ENCODE measurements at places on chromosomes 1 and 21.

- no peak for DNase-seq
Measured at GRCh38 chr1:84758968-84759491, 68.8 kb upstream of the SSX2IP start.

DNA sequence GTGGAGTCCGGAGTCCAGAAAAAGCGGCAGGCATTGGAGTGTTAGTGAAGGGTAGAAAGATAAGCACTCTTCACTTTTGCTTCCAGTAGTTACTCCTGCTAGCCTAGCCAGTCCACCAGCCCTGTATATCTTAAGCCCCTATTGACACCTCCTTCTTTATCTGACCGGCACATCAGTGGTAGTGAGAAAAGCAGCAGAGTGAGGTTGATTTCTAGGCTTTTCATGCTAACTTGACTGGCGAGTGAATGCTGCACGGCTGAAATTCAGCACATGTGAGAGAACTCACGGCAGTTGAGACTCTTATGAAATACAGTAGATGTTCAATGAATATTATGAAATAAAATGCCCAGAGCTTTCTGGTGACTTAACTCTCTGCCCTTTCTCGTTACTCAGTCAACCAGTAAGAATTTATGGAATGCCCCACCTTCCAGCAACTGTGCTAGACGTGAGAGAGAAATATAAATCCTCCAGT, 128.2 kb downstream of the CACHD1 start:
- peak; percentile 81 for DNase-seq

GRCh38 chr1:158999316-159000069, 10.2 kb upstream of the IFI16 start:
- DNase-seq = no peak

- no peak for DNase-seq
Measured at GRCh38 chr1:198113342-198113750, 43.5 kb upstream of the NEK7 start.

DNA sequence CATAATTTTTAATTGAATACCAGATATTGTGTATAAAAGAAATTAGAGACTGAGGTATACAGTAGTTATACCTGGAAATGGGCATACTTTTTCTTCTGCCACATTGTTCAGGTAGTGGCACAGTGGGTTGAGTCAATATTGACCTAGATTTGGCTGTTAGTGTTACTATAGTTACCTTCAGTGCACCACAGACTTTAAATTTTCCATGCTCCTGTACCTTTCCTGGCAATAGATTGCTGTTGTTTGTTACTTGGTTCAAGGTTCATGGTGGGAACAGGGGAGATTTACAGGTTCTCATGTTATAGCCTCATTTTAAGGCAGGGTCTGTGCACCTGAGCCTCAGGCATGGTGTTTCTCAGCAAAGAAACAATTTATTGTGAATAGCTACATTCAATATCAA, 218.7 kb downstream of the LBR start:
- no peak for DNase-seq

DNA sequence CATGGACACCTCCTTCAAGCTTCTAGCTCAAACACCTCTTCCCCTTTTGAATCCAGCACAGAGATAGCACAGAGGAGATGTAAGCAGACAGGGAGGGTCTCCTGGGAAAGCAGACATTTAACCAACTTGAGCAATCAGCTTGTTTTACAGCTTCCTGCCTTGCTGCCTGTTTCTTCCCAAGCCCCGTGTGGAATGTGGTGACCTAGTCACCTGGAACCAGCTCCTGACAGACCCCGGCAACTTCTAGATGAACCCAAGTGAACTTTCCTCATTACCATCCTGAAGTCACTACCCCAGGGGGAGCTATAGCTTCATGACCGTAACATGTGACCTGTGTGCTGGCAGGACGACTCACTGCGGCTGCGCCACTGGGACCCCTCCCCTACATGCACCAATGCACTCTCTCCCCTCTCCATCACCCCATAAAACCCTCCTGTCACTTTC, 24.1 kb upstream of the TTF2 start:
- no peak for DNase-seq

- DNase-seq = no peak
Measured at GRCh38 chr21:32020564-32020963, 147.7 kb downstream of the HUNK start.

DNA sequence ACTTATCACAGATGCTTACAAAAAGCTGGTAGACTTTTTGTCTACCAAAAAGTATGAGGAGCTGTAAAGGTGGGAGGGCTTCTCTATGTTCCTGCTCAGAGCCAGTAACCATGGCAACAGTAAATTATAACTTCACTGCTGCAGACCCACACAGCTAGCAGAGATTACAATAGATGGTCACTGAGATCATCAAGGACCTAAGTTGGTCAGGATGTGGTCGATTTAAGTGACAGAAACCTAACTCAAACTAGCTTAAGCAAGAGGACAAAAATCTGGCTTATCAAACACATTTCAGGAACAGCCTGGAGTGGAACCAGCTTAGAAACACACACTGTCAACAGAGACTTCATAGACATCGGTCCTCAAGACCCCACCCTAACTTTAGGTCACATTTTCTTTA, 113.4 kb upstream of the ATP1A1 start:
- DNase-seq = no peak

DNA sequence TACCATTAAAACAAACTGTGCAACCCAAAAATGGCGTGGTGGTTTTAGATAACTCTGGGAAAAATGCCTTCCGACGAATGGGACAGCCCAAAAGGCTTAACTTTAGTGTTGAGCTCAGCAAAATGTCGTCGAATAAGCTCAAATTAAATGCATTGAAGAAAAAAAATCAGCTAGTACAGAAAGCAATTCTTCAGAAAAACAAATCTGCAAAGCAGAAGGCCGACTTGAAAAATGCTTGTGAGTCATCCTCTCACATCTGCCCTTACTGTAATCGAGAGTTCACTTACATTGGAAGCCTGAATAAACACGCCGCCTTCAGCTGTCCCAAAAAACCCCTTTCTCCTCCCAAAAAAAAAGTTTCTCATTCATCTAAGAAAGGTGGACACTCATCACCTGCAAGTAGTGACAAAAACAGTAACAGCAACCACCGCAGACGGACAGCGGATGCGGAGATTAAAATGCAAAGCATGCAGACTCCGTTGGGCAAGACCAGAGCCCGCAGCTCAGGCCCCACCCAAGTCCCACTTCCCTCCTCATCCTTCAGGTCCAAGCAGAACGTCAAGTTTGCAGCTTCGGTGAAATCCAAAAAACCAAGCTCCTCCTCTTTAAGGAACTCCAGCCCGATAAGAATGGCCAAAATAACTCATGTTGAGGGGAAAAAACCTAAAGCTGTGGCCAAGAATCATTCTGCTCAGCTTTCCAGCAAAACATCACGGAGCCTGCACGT, 82.1 kb downstream of the PRDM2 start:
- no peak for DNase-seq

GRCh38 chr1:26915204-26915842, 1.5 kb upstream of the NR0B2 start:
- DNase-seq = no peak

DNA sequence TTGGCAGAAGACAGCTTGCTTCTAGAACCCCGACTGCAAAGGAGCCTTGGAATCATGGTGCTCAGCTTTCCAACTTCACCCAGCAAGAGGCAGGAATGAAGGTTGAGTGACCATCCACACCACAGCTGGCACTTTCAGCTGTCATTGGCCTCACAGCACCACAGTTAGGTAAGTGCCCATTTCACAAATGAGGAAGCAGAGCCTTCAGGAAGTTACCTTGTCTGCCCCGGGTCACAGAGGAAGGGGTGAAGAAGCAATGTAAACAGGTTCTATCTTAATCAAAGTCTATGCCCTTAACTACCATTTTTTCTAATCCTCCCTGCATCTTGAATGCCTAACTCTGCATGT, 156.0 kb downstream of the GLUL start:
- DNase-seq = no peak

DNA sequence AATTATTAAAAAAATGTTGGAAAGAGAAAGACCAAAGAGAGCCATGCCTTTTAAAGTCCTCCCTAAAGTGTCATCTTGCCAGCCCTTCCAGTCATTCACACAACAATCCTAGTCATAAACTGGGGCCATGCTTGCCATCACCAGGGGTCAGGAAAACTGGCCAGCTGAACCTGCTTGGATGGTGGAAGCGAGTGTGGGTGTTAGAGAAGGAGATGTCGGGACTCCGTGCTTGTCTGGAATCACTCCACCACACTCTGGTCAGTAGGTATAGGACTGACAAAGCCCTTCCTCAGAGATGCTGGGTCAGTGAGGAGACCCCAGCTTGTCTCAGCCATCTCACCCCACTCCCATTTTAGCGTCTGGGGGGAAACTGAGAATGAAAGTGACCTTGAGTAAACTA, 3.3 kb upstream of the HAPLN2 start:
- DNase-seq = no peak

- DNase-seq = no peak
Measured at GRCh38 chr21:29215709-29216108, 83.0 kb upstream of the BACH1 start.

GRCh38 chr1:237640966-237641365, 249.8 kb downstream of the ZP4 start:
- no peak for DNase-seq

DNA sequence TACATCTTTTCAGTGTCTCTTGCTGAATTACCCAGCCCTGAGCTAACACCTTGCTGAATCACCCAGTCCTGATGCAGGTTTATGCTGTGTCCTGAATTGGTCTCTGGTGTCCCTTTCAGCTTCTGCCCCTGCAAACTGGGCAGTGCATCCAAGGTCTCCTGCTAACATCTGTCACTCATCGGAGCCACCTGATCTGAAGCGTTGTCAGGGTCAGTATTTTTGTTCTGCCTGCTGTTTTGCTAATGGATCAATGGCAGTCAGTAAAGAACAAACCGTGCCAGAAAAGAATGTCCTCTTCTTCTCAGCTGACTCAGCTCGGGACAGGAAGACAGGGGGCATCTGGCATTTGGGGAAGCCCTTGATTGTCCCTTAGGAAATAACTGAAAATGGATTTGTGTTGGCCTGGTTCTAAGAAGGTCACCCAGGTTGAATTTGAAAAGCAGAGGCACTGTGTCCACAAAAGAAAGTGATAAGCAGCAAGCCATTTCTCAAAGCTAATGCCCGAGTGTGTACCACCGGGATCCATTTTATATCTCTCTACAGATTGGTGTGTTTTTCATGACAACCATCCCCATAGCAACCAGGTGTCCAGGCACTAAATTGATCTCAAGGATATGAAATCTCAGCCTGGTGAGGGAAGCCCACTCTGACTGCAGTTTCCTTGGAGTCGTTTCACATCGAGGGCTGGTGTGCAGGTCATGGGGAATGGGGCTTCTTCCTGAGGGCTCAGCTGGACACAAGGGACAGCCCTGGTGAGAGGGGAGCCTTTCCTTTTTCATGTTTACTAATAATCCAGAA, 109.7 kb upstream of the IRF2BP2 start:
- no peak for DNase-seq

DNA sequence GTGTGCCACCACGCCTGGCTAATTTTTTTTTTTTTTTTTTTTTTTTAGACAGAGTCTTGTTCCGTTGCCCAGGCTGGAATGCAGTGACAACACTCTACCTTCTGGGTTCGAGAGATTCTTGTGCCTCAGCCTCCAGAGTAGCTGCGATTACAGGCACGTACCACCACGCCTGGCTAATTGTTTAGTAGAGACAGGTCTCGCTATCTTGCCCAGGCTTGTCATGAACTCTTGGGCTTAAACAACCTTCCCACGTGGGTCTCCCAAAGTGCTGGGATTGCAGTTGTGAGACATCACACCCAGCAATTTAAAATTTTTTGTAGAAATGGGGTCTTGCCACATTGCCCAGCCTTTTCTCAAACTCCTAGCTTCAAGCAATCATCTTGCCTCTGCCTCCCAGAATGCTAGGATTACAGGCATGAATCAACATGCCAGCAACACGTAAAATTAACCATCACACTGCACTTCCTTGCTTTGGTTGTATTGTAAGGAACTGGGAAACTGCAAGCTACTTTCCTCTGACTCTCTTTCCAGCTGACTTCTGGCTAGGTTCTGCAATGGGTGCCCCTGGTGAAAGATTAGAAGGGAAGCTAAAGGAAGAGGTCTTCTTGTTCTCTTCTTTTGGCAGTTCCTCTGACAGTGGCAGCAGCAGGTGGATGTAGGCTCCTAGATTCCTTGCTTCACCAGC, 13.9 kb upstream of the IL6R start:
- no peak for DNase-seq

- DNase-seq = no peak
Measured at GRCh38 chr1:168454211-168454815, 89.5 kb downstream of the XCL2 start.

- no peak for DNase-seq
Measured at GRCh38 chr1:13733711-13734110, 33.7 kb downstream of the PRDM2 start.

GRCh38 chr1:23824711-23825075, 536 bp downstream of the HMGCL start:
- DNase-seq = no peak

- no peak for DNase-seq
Measured at GRCh38 chr1:181014477-181015250, 8.0 kb downstream of the STX6 start.

DNA sequence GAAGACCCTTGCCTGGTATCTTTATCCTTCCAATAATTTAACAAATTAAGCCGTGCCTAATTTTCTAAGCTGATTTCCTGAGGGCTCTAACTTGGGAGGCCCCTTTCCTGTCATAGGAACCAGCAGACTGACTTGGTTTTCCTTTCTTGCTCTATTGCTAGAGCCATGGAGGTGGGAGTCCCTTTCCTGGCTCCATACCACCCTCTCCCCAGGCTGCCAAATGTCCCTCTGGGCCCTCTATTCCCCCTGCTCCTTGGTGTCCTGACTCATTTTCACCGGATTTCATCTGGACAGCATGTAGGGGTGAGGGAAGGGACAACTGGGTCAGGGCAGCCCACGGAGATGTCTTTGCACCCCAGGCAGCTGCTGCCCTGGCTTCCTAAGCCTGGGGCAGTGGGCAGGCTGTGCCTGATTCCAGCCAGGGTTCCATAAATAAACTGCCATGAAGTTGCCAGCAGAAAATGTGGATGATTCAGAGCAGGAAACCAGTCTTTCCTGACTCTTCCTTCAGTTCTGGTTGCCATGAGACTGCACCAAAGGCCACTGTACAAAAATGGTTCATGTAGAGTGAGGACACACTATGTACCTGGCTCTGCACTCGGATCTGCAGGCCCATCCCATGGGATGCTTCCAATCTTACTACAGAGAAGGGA, 38.0 kb upstream of the SERBP1 start:
- no peak for DNase-seq

- DNase-seq = no peak
Measured at GRCh38 chr21:45451771-45452182, 46.8 kb downstream of the COL18A1 start.

GRCh38 chr1:184545601-184546000, 158.8 kb downstream of the C1orf21 start:
- DNase-seq = no peak

DNA sequence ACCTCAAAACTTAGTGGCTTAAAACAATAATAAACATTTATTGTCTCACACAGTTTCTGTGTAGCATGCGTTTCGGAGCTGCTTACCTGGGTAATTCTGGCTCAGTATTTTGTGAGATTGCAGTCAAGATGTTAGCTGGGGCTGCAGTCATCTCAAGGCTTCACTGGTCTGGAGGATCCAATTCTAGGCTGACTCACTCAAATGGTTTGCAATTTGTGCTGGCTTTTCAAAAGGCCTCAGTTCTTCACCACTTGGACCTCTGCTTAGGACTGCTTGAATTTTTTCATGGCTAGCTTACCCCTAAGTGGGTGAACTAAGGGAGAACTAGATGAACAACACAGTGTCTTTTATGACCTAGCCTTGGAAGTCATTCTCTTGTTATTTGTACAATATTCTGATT, 21.0 kb downstream of the XPR1 start:
- DNase-seq = no peak

GRCh38 chr1:184416946-184417345, 30.1 kb downstream of the C1orf21 start:
- no peak for DNase-seq
